ENCODE measurements at places on chromosomes 2 and 18.

DNA sequence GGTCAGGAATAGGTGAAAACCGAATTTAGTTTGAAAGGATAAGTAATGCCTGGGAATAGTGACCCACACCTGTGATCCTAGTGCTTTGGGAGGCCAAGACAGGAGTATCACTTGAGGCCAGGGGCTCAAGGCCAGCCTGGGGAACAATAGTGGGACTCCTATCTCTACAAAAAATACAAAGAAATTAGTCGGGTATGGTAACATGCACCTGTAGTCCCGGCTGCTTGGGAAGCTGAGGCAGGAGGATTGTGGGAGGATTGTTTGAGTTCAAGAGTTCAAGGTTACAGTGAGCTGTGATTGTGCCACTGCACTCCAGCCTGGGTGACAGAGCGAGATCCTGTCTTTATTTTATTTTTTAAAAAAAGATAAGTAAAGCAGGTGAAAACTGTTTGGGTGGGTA, 3.8 kb upstream of the MYO1B start:
- DNase-seq, result no peak

GRCh38 chr2:233692648-233693047, at the start of gene UGT1A6:
Gene UGT1A6, plus strand, starts transcription at chr2:233692890. Its CDS starts 115 bp downstream, at chr2:233693005.
- DNase-seq, result no peak

DNA sequence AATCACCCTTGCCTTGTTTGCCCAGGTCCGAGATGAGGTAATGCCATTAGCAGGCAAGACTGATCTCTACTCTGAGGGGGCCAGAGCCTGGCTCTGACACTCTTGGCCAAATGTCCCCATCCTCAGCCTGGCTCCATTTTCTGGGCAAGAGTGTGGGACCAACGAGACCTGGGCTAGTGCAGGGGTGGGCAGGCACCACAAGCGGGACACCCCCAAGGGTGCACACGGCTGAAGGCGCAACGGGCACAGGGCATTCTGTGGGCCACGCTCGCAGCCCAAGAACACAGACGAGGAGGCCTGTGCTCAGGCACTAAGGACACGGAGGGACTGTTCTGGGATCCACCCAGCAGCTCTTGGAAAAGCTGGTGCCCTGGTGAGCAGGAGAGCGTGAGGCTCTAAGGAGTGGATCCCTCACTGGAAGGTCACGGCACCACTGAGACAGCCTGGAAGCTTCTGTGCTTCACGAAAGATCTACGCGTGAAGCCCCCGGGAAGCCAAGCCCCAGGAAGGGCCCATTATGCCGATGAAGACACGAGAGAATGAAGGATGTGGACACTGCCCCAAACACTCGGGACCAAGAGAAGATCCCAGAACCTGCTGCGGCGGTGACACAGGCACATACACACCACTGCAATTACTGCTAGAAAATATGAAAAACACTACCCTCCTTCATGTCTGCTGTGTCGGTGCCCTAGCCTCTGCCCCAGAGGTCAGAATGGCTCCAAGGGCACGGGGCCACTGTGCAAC, 138.2 kb downstream of the HDAC4 start:
- no peak for DNase-seq

- no peak for DNase-seq
Measured at GRCh38 chr2:145161656-145162055, 641.7 kb upstream of the ZEB2 start.

- DNase-seq, result no peak
Measured at GRCh38 chr18:70390371-70391090, 101.7 kb downstream of the SOCS6 start.

DNA sequence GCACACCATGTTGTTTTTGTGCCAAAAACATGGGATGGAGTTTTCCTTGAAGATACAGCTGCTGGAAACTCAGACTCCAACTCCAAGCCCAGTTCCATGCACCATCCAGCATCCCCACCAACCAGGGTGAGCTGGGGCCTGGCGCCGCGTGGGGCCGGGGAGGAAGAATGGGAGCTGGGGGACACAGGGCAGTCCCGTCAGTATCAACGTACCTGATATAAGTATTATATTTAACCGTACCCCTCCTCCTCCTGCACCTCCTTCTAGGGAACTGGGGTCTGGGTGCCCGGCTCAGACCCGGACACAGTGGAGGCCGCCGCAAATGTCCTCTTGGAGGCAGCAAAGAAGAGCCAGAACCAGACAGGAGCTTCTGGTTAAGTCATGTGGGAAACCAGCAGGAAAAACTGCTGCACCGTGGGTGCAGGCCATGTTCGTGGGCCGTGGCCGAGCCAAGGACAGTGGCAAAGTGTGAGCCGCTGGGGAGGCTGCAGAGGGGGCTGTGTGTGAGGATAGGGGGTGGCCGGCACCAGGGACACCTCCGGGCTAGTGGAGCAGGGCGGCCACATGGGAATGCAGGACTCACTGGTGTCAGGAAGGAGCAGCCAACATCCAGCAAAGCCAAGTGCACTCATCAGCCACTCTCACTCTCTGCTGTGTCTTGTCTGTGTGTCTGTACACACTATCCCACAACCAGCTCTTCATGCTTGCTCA, 112.6 kb downstream of the TMEM18 start:
- no peak for DNase-seq

DNA sequence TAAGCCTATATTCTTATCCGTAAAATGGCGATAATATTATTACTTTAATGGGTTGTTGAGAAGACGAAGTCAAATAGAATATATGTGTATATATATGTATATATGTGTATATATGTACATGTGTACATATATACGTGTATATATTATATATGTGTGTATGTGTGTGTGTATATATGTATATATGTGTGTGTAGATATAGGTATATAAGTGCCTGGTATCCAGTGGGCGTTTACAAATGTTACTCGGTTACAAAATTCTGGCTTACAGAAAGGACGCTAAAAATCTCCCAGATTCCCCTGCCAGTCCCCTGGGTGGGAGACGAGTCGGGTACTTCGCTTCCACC, 295 bp upstream of the MTX2 start:
- DNase-seq, result no peak

GRCh38 chr2:196399096-196399495, 227.7 kb upstream of the STK17B start:
- DNase-seq, result no peak
